ENCODE measurements at places on chromosomes 3 and 15.

GRCh38 chr15:40953713-40954074 is 423 bp downstream of the CHAC1 start:
- no peak for DNase-seq

DNA sequence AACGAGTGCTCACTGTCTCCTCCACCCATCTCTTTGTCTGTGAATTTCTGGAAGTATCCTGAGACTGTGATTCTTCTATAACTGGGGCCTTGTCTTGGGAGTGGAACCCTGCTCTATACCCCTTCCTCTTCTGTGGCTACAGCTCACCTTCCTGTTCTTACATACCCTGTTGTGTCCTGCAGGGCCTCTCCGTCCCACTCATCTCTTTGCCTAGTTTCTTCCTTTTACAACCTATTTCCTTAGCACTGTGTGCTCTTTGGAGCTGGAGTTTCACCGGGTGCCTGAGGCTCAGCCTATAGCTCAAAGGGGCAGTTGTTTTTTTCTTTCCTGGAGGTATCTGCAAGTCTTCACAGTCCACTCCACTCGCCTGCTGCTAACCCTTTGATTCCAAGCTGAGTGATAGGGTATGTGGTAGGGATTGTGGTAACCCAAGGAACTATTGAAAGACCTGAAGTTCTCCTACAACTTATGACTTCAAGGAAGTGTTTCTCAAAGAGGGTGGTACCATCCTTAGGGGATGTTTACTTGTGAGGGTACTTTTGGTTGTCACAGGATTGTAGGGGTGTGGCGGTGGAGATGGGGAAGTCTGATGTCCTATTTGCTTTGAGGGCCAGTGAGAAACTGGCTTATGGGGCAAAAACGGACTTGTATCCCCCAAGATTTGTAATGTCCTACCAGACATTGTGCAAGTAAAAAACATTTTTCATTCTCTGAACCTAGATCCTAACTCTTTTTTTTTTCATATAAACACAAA is 66.6 kb upstream of the ARL8B start:
- DNase-seq: no peak

GRCh38 chr15:83115410-83115809 is 8.0 kb downstream of the TM6SF1 start:
- DNase-seq: no peak

DNA sequence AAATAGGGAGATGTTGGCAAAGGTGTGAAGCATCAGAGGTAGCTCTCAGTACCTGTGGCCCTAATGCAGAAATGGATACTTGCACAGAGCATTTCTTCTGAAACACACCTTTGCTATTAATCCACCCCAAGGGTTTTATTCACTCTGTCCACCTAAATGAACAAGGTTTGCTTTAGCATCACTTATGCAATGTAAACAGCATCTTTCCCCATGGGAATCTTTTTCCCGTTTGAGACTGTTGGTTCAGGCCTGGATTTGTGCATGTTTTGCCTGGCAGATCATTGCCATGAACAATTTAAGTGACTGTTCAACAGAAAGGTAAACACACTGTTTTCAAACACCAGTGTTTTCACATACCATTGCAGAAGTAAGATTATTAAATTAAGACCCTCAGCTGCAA is 508.3 kb downstream of the SOX2 start:
- DNase-seq: no peak

- peak; percentile 77 for DNase-seq
These were observed 13.2 kb upstream of the TMEM212 start for GRCh38 chr3:171829841-171830517.

- no peak for DNase-seq
These were observed 1.2 kb downstream of the PRR20G start for GRCh38 chr3:127286571-127287140.

Measured in left lobe of liver (tissue), 2 donors.